IPS DF 19.7 (cell line): ENCODE measurements at places on chromosomes 6 and 20.

DNA sequence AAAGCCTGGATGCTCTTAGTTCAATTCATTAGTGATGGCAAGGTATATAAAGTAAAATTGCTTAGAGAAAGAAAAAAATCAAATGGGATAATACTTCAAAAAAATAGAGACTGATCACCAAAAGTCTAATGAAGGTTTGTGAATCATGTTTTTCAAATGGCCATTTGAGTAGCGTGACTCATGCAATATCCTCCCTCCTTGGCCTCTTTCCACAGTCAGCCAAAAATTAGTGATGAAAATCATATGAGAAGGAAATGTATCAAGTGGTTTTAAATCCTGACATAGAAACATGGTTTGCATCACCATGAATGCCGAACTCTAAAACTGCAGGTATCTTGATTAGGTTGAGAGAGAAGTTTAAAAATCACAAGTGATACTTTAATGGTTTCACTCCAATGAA is 1.2 kb upstream of the COL19A1 start:
- DNase-seq = no peak

DNA sequence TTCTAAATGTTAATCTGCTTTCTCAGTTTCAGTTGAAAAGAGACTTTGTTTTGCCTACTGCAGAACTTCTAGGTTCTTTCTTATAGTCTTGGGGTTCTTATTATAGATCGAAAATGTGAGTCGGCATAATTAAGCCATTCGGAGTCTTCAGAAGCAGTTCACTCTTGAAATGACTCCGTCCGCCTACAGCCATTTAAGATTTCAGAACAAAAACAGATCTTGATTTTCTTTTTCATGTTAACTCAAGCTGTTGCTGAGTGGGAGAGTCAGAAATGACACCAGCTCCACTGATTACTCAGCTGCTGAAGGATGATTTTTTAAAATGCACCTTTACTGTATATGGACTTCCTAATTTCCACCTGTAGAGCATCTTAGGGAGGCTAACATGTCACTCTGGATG is 15.9 kb downstream of the PRDM1 start:
- DNase-seq = no peak

DNA sequence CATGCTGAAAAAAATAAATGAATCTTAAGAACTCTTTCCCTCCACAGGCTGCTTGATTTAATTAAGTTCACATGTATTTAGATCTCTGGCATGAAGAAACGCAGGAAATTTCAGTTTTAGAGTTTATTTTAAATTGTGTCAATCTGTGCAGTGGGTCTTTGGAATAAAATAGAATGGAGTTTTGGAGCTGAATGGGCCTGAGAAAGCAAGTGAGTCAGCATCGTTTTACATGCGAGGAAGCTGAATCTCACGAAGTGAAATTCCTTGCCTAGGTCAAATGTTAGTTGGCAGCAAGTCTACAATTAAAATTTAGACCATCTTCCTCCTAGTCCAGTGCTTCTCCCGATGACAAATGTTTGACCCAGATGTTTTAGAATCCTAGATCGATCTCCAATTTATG is 22.4 kb downstream of the MAP7 start:
- DNase-seq = no peak

DNA sequence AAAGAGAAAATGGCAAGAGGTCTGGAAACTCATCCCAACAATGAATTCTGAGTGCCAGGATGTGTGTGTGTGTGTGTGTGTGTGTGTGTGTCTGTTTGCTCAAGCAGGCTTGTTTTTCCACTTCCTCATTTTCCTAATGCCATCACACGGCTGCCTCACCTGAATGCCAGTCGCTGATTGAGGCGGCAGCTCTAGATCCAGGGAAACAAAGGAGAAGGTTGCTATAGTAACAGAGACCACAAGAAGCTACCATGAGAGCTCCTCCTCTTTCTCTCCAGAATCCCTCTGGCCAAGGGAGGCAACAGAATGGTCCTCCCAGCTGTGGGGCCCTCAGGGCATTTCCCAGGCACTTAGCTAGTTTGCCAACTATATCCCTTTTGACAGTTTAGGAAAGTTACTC is 241.1 kb upstream of the TSHZ2 start:
- DNase-seq = peak; percentile 47

- DNase-seq = no peak
Observed at GRCh38 chr6:156306531-156306930, 470.6 kb upstream of the ARID1B start.

DNA sequence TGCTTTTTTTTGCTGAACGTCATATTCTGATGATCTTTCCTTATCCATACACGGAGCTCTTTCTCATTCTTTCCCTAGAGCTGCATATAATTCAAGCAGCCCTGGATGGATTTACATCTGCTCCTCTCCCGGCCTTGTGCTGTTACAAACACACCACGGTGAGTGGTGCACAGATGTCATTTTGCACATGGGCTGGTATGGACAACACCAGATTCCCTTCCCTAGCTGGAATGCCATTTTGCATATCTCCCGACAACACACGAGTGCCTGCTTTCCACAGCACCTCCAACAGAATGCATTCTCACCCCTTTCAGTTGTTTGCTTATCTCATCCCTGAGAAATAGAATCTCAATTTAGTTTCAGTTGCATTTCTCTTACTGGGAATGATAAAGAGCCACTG is 69.5 kb upstream of the AFDN start:
- no peak for DNase-seq

- DNase-seq = no peak
Observed at GRCh38 chr20:34532320-34532719, 16.1 kb downstream of the DYNLRB1 start.

GRCh38 chr20:3071610-3072529 is at the start of gene OXT:
Gene OXT, plus strand, starts transcription at chr20:3071620. Its CDS starts 36 bp downstream, at chr20:3071656.
- no peak for DNase-seq

GRCh38 chr6:166405386-166405785 is 22.6 kb upstream of the MPC1 start:
- no peak for DNase-seq

- no peak for DNase-seq
Observed at GRCh38 chr6:1724616-1725015, 114.9 kb downstream of the FOXC1 start.

DNA sequence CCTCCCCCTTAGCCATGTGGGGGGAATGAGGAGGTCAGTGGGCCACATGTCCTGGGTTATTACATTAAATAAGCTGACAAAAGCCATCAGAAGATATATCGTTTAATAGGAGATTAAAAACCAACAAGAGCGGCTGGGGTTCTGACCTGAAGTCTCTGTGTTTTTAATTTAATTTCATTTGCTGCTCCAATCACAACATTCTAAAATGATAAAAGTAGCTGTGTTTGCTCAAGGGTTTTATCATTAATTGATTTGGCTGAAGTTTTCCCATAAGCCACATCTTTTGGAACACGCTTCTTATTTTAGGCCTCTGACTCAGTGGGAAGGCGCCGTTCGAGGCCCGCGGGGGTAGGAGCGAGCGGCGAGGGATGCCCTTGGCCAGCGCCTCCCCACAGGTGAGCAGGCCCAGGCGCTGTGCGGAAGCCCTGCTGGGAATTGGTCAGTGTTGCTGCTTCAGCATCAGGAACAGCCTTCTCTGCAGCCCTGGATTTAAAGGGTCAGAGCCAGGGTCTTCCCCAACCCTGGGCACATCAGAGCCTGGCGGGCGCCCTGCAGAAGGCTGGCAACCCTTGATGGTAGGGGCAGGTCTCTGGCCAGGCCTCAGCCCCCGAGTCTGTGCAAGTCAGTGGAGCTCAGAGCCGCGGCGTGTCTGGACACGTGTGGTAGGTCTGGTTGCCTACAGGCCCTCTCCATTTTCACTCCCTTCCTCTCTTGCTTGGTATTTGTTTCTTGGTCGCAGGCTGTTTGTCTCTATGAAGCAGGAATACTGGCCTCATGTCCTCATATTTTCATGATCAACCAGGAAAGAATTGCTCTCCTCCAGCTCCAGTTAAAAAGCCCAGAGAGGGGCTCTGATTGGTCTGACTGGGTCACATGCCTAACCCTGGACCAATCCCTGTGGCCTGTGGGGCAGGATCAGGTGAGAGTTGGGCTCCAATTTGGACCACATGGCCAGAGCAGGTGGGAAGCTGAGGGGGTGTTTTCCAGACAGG is 30.9 kb upstream of the MLN start:
- DNase-seq = no peak

GRCh38 chr20:13288357-13288756 is 67.3 kb downstream of the ISM1 start:
- DNase-seq = no peak

DNA sequence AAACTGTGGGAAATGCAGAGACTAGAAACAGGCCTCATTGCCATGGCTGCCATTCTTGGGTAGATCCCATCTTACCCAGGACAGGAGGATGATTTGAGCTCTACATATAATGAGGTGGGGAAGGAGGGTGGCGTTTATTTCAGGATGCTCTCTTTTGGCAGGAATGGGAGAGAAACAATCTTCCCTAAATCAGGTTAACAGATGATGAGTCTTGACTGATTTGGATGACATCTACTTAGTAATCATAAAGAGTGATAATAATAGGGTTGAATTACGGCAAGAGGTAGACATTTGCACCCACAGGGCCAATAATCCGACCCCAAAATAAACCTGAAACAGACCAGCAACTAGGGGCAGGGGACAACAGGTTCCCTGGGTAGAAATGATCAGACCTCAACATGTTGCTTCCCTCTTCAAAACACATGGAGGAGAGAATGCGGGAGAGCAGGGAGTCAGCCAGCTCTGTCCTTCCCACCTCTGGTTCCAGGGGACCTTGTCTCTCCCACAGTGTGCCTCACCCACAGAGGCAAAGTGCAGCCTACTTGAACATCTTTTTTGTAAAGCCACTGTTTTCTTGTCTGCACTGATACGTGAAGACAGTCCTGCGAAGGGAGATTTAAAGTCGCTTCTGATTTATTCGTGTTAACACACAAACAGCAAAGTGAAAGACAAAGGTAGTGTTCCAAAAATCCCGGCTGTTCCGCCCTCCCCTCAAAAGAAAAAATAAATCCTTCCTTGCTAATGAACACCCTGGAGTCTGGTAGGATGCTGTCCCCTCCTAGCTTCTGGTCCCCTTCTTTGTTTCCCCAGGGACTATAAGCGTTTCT is 3.9 kb downstream of the FOXQ1 start:
- DNase-seq = no peak
